Fibroblast of lung (primary cell): ENCODE measurements at places on chromosomes 2 and 18. TPM values are rescaled to one million over a fixed set of nuclear protein-coding genes. Genes with fewer than 3 reads are reported as not detected.

DNA sequence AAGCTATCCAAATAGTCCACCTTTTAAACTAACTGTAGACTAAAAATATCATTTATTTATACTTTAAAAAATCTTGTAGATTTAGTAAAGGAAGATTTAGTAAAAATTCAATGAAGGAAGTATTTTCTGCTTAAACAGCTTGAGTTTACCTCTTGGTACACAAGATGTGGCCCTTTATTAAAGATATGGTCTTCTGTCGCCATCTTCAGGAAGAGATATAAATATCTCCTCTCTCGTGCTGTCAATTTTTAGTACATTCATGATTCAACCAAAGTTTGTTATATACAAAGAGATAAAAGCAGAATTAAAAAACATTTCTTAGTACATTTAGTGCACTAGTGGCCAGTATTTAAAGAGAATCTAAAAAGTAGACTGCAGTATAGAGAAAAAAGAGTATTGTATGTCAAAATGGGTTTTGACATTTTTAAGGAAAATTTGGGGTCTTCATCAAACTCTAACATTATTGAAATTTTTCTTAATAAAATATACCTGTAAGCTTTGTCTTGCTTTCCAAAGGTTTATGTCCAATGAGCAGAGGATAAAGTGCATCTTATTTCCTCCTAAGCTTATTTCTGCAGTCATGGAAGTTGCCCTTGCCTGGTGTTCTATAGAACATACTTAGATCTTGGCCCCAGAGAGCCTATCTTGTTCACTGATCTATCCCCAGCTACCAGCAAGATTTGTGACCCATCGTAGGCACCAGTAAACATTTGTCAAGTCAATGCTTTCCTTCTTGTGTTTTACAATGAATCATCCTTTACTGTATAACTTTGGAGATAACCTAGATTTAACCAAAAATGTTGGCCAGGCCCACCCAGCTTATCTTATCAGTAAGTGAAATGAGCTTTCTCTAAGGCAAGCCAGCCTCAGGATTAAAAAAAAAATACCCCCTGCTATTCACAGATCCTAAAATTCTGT is 18.5 kb upstream of the EML6 start:
- no peaks in the 10 kb centered on the region for H3K27me3 ChIP-seq
- H3K36me3 ChIP-seq = no peaks in the 10 kb centered on the region
- peaks cover 2% of the 10 kb centered on the region for H3K4me1 ChIP-seq
- peak; percentile 83 for DNase-seq
- H3K27ac ChIP-seq = no peak overlapping the region

- H3K4me3 ChIP-seq = no peak overlapping the region
- no peaks in the 10 kb centered on the region for H3K27me3 ChIP-seq
- H3K36me3 ChIP-seq = no peaks in the 10 kb centered on the region
These were observed 54.9 kb upstream of the TSPYL6 start for GRCh38 chr2:54310961-54311360.

- no peak overlapping the region for H3K4me3 ChIP-seq
- no peak overlapping the region for H3K27ac ChIP-seq
- no peaks in the 10 kb centered on the region for H3K36me3 ChIP-seq
- H3K4me1 ChIP-seq = no peaks in the 10 kb centered on the region
These were observed 143.5 kb upstream of the RBBP8 start for GRCh38 chr18:22789600-22789999.

DNA sequence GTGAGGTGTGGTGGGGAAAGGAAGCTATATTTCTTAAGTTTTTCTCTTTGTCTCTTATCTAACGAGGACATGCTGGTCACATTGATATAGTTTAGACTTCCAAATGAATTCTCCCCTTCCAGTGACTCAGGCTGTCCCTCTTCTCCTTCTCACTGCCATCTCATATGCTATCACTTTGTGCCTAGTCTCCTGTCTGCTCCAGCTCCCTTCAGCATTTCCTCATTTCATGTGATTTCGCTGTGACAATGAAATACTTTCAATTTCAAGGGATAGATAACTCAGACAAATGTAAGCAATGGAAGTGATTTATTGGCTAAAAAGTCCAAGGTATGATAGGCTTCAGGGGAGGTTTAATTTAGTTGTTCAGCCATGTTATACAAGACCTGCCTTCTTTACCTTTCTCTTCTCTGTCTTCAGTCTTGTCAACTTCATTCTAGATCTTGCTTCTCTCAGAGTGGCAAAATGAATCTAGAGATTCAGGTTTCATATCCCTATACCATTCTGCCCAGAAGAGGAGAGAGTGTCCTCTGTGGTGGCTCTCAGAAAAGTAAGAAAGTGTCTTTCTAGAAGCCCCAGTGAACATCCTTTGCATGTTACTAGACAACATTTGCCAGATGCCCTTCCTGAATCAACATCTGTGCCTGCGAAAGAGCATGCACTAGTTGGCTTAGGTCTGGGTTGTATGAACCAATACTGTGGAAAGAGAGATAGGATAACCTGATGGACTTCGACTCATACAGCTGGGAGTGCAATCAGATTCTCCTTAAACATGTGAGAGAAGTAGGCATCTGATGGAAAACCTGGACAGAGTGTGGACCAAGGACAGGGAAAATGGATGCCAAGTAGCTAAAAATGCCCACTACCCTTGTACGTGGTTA is 29.9 kb upstream of the GPR155 start:
- H3K4me3 ChIP-seq = no peak overlapping the region
- no peaks in the 10 kb centered on the region for H3K27me3 ChIP-seq
- no peak for DNase-seq
- H3K27ac ChIP-seq = no peak overlapping the region
- H3K36me3 ChIP-seq = no peaks in the 10 kb centered on the region

DNA sequence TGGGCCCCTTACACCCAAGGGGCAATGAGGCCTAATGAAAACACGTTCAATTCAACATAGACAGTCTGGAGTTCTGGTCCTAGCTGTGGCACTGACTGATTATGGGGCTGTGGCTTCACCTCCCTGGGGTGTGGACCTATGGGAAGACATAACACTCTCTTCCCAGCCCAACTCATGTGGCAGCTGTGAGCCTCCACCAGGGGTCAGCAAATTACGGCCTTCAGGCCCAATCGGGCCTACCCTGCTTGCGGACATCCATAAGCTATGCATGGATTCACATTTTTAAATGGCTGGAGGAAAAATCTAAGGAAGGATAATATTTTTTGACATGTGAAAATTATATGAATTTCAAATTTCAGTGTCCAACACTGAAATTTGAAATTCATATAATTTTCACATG is 101.3 kb downstream of the LOXHD1 start:
- no peak overlapping the region for H3K27ac ChIP-seq
- H3K4me3 ChIP-seq = no peak overlapping the region
- H3K4me1 ChIP-seq = no peaks in the 10 kb centered on the region
- peak; percentile 1 for DNase-seq

Gene SERPINB8
- 8.7 and 9.7 TPM in 2 replicates for total RNA-seq

GRCh38 chr2:237626813-237627440 is 460 bp upstream of the LRRFIP1 start:
- H3K27ac ChIP-seq = no peak overlapping the region
- H3K4me1 ChIP-seq = no peaks in the 10 kb centered on the region
- no peak for DNase-seq
- peaks cover under 1% of the 10 kb centered on the region for H3K36me3 ChIP-seq
- peak overlapping the region; percentile 51 for H3K4me3 ChIP-seq

- H3K27me3 ChIP-seq = no peaks in the 10 kb centered on the region
- H3K4me1 ChIP-seq = no peaks in the 10 kb centered on the region
- no peak overlapping the region for H3K4me3 ChIP-seq
These were observed 298.2 kb upstream of the COL3A1 start for GRCh38 chr2:188676010-188676400.

DNA sequence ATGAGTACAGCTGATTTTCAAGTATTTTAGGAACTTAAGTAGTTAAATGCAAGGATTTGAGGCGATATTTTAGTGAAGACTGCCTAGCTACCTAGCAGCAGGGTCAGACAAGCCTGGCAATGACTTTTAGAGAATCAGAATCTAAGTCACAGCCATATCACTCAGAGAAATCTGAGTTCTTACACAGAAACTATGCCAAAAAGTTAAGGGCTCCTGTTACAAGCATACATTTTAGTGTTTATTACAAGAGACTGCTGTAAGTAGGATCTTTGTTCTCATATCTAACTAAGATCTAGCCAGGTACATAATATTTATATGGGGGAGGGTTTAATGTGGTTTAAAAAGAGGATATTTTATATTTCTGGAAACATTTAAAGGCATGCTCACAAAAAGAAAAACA is 37.5 kb downstream of the MAP4K3 start:
- H3K4me1 ChIP-seq = peaks cover 4% of the 10 kb centered on the region
- DNase-seq = peak; percentile 25
- H3K36me3 ChIP-seq = no peaks in the 10 kb centered on the region
- H3K4me3 ChIP-seq = no peak overlapping the region
- no peaks in the 10 kb centered on the region for H3K27me3 ChIP-seq

- H3K4me1 ChIP-seq = no peaks in the 10 kb centered on the region
- no peaks in the 10 kb centered on the region for H3K27me3 ChIP-seq
- no peak overlapping the region for H3K4me3 ChIP-seq
- no peak overlapping the region for H3K27ac ChIP-seq
- H3K36me3 ChIP-seq = no peaks in the 10 kb centered on the region
These were observed 22.2 kb downstream of the FAM110C start for GRCh38 chr2:24107-24506.

Gene SLC23A3
- 1.8 and 2.5 TPM in 2 replicates for total RNA-seq

- no peak for DNase-seq
- H3K4me3 ChIP-seq = no peak overlapping the region
- H3K27me3 ChIP-seq = no peaks in the 10 kb centered on the region
- H3K27ac ChIP-seq = no peak overlapping the region
- H3K36me3 ChIP-seq = no peaks in the 10 kb centered on the region
These were observed 17.0 kb upstream of the MFSD2B start for GRCh38 chr2:23992931-23993330.
